ENCODE measurements at places on chromosomes 4 and X.

- DNase-seq = no peak
Measured at GRCh38 chrX:106606571-106606970, 5.2 kb upstream of the RADX start.

DNA sequence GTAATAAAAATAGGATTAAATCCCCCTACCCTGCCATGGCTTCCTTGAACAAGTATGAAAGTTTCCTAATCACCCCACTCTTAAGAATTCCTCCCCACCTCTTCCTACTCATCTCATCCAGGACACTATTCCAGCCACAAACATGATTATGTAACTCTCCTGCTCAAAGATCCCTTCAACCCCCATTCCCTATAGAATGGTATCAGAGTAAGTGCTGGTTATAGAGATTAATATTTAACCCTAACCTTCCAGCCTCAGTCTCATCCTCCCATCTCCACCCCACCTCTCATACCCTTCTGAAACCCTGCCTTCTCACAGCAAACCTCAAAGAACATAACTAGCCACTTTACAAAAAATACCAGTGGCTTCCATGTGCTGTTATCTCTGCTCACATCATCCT lies 155.1 kb downstream of the PPP3CA start:
- DNase-seq = no peak

- peak; percentile 34 for DNase-seq
Measured at GRCh38 chr4:87974856-87975462, 555 bp upstream of the SPP1 start.

DNA sequence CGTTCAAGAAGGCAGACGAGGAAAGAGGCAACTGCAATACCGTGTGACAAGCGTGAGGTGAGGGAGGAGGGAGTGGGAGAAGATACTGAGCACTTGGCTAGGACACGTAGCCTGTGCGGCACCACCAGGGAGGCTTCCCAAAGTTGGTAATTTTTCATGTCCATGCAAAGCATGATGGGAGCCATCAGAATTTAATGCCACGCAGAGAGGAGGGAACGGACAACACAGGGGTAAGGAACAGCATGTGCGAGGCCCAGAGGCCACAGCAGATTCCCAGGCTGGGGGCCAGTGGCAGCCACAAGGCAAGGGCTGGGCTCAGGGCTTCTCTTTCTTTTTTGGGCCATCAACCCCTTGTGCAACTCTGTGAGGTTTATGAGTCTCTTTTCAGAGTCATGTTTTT lies 11.0 kb upstream of the CLDN24 start:
- no peak for DNase-seq

DNA sequence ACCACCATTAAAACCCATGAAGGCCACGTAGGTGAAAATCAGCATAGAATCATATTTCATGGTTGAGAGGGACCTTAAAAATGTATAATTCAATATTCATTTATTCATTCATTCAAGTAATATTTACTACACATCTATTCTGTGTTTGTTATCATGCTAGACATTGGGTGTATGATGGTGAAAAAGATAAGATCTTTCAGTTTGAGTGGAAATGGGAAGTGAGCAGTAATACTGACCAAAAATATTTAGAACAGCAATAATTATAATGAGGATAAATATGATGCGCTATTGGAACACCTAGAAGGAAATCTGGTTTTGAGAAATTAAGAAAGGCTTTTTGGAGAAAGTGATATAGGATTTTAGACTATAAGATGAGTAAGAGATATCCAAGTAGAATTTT lies 28.0 kb downstream of the DKK2 start:
- DNase-seq = no peak

DNA sequence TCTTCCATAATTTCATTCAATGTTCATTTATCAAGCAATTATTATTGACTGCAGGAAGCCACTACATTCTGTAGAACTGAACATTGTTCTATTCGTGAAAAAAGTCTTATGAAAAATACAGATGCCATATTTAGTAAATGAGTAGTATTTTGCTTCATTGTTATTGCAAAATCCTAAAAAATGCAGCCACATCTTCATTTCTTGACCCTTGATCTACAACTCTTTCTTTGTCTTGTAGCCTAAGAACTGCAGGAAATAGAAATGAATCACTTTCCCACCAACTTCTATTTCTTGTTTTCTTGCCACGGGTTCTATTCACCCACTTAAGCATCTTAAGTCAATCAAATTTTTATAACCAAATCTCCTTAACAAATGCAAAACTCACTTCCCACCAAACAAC lies 63.3 kb downstream of the KCNIP4 start:
- DNase-seq = no peak

DNA sequence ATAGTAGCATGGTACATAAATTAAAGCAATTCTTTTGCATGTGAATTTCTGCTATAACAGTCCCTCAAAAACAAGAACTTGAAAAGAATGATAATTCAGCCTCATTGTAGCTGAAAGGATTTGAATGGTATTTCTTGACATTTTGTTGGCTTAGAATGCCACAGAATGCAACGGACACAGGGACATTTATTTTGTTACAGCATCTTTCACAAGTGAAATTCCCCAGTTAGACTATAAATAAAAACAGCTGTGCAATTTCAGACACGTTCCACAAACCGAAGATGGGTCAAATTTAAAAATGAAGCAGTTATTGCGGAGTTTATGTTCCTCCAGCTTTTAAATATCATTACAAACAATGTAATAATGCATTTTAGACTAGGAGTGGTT lies 82.8 kb upstream of the AMELX start:
- DNase-seq = no peak

DNA sequence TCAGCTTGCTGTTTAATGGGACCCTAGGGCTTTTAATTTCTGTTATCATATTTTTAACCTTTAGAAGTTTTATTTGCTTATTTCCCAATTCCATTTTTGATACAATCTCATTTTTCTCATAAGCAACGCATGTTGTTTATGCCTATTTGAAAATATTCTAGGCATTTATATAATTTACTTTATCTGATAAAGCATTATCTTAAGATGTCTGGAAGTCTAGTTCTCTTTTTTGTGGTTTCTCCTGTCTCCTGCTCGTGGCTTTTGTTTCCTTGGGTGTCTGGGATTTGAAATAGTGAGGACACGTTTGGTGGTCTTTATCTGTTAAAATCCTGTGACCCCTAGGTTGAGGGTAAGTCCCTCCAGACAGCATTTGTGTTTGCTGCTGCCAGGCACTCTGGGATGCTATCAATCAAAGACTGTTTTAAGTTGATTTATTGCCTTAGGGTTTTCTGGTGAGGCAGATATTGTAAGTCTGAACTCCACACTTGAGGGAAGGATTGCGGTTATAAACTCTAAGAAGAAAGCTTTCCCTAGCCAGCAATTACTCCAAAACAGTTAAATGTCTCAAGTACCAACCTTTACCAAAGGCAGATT lies 208.0 kb downstream of the PRDM5 start:
- DNase-seq = no peak

- DNase-seq = no peak
Measured at GRCh38 chrX:117093319-117093718, 630.5 kb upstream of the CT83 start.

DNA sequence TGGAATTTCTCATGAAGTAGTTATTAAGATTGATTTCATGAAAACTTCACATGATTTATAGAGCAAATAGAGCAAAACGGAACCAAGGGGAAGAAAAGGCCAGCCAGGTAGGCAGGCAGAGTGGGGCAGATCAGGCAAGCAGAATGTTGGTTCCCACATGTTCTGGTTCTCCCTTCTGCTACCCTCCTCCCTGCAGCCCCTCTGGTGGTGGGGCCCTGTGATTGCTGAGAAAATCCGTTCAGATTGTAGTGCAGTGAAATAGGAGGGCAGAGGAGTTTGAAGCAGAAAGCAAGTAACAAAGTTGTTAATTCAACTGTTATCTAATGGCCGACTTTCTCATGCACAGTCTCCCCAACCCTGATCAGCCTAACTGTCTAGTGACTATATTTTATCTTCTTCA lies 185.3 kb downstream of the MID1IP1 start:
- DNase-seq = no peak

GRCh38 chr4:48431401-48431800 lies 51.7 kb upstream of the SLC10A4 start:
- DNase-seq = no peak

GRCh38 chr4:154024097-154024694 lies 235.3 kb upstream of the SFRP2 start:
- DNase-seq = no peak

- no peak for DNase-seq
Measured at GRCh38 chr4:174579421-174579820, 57.1 kb upstream of the HPGD start.

DNA sequence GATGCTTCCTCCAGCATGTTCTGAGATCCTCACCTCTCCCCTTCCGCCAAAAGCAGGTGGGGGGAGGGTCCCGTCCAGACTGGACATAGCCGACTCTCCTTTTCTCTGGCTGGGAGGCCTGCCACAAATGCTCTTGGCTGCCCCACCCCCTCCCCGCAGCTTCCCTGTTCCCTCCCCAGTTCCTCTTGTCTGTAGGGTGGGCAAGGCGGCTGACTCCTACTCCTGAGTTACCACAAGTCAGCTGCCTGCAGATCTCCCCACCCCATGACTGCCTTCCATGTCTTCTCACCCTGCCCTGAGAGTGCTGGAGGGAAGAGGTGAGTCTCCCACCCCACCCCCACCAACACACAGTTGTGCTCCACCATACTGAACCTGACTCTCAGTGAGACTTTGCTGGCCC lies 2.9 kb downstream of the ATP6AP1 start:
- DNase-seq = no peak

DNA sequence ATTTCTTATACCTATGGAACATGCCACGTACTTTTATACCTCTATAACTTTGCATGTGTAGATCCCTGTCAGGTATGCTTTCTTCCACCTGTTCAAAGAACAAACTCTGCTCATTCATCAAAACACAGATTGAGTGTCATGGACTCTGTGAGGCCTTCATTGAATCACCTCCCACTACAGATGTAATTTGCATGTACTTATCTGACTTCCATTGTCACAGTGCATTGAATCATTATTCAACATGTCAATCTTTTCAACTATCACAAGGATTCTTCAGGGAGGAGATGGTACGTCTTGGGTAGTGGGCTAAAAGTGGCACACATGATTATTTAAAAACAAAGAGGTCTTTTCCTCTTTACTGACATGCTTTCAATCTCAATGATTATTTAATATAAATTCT lies 24.1 kb downstream of the SPOCK3 start:
- no peak for DNase-seq

GRCh38 chr4:7852568-7853185 lies 87.0 kb downstream of the AFAP1 start:
- no peak for DNase-seq

GRCh38 chrX:74536152-74536831 lies 78.1 kb downstream of the RLIM start:
- no peak for DNase-seq

DNA sequence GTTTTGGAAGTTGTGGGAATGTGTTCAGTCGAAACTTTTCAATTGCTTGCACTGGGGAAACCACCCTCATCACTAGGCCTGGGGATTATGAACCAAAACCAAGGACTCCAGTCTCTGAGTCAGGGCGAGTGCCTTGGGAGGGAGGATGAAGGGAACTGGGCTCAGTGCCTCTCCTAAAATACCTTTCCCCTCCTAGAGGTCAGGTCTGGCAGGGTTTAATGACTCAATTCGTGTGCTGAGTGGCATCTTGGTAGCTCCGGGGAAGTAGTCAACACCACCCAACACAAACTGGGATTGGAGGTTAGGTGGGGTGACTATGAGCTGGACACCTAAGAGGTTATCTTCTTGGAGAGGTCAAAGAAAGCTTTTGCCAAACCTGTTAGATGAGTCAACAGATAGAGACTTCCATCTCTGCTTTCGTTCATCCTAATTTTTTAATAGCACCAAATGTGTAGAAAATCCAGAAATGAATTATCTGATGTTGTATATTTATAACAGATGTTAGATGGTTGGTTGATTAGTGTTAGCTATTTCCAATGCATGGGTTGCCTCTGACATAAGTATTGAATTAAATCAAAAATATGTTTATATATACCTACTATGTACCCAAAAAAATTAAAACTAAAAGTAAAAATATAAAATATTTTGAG lies 202.8 kb downstream of the SHROOM3 start:
- no peak for DNase-seq

DNA sequence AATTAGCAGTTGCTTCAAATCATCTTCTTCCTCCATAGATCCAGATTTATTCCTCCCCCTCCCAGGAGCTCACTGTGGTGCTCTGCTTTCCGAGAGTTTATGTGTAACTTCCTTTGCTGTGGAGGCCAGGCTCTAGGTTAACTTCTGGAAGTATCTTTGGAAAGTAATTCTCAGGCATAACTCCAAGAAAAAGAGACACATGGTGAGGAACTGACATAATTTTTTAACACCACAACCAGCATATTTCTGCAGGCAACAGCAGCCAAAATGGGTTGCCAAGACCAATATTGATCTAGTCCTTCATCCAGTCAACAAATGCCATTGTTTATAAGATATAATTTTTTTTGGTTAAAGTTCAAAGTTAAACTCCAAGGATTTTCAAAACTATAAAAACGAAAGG lies 114.5 kb upstream of the RBPJ start:
- DNase-seq = peak; percentile 58

DNA sequence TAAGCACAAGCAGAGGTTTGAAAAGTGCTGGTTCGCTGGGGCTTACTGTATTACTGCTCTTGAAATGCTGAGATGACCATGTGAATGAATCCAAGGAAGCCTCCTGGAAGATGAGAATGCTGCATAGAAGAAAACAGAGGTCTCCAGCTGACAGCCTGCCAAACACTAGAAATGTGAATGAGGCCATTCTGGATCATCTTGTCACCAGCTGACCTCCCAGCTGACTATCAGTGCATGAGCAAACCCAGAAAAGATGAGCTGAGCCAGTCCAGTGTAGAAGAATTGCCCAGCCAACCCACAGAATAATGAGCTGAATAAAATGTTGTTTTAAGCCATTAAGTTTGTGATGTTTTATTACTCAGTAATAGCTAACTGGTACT lies 49.1 kb upstream of the DYNLT3 start:
- DNase-seq = no peak

DNA sequence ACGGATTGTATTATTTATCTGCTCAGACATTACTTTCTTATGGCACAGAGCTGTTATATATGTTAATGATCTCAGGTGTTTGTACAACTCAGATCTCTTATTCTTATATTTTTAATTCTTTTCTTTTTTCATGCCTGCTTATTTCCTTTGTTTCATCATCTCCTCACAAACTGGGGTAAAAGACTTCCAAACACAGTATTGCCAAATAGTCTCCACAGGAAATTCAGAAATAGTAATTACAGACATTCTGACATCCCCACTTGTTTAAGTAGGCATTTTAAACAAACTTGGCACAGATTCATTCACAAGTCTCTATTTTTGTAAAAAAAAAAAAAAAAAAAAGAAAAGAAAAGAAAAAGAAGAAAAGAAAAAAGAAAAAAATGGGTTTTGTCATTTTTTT lies 129.7 kb upstream of the USP38 start:
- DNase-seq = no peak

Data from NCI-H2029 treated with DMSO at 0.1 percent for 48 hours (cell line).